Left ventricle myocardium inferior (tissue), 1 donor: ENCODE measurements at places on chromosomes 7 and 10. TPM values are rescaled to one million over a fixed set of nuclear protein-coding genes. Genes with fewer than 3 reads are reported as not detected.
A peak's percentile ranks its signal among the peaks of the same experiment; 100 is the strongest.

DNA sequence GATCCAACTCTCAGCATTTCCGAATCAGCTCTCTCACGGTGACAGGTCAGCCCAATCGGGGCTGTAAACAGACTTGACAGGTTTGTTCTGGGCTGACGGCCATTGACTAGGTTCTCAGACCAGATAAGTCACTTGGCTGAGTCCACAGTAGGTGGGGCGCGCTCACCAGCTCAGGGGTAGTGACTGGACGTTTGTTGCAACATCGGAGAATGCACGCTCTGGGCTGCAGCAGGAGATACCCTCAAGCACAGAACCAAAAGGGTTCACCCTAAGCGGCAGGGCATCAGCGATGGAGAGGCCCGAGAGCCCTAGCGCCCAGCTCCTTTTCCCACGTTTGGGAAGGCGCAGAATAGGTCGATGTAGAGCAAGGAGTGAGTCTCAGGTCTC, 1.8 kb downstream of the KLLN start:
- peak; percentile 85 for DNase-seq

- DNase-seq: no peak
These were observed 31.6 kb upstream of the PRSS37 start for GRCh38 chr7:141872931-141873330.

GRCh38 chr7:10908600-10908999, 65.1 kb upstream of the PHF14 start:
- no peak for DNase-seq

DNA sequence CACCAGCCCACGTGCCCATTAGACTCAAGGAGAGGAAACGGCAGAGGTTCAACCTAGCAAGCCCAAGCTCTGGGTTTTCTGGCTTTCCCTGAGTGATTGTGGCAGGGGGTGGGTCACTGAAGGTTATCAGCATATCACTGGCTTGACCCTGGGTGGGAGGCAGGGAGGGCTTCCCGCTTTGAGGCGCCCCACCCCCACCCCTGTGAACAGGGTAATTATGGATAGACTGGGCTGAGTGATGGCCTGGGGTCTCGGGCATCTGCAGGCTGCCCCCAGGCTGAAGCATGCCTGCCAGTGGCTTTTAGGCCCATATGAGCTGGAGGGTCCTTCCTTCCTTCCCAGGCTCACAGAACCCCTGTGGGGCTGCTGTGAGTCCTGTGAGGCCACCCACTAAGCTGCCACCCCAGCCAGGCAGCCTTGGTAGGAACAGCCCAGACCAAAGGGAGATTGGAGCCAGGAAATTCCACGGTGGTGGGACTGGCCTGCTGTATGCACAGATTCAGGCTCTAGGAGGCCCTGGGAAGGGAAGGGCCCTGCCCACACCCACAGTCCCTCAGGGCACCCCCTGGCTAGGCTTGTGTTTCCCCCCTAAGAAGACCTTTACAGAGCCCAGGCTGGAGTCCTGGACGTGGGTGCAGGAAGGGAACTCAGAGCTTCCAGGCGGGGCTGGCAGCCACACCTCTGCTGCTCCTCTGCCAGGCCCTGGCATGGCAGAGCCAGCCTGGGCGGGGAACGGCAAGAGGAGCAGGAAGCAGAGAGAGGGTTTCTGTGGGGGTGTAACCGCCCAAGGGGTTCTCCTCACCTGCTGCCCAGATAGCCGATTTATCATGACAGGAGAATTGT, 33.1 kb downstream of the GPRIN2 start:
- DNase-seq: peak; percentile 19

DNA sequence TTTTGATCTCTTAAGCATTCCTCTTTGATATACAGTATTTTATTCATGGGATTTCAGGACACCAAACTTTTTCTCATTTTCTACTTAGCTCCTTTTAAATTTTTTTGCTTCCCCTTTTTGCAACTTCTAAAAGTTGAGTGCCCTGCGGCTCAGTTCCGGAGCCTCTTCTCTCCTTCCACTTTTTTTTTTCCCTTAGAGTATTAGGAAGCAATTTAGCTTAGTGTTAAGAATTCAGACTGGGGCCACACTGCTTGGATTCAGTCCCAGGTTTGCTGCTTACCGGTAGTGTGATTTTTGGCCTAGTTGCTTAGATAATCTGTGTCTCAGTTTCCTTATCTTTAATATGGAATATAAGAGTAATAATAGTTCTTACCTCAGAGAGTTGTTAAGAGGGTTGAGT, 3.4 kb downstream of the STAM start:
- DNase-seq: no peak

GRCh38 chr10:7389844-7390243, 21.0 kb downstream of the SFMBT2 start:
- no peak for DNase-seq

The TFR2 gene
- total RNA-seq: 0.25 TPM

The CYP2C19 gene
- not detected for total RNA-seq

The HOXA9 gene
- total RNA-seq: not detected
